Activated T-cell treated with anti-CD3 and anti-CD28 coated beads for 4 hours (primary cell): ENCODE measurements at places on chromosomes 6 and 20.

GRCh38 chr6:31087494-31088089 lies 24.8 kb downstream of the C6orf15 start:
- DNase-seq, result peak; percentile 94

- DNase-seq, result no peak
Observed at GRCh38 chr6:32608362-32608761, 18.7 kb upstream of the HLA-DRB1 start.

DNA sequence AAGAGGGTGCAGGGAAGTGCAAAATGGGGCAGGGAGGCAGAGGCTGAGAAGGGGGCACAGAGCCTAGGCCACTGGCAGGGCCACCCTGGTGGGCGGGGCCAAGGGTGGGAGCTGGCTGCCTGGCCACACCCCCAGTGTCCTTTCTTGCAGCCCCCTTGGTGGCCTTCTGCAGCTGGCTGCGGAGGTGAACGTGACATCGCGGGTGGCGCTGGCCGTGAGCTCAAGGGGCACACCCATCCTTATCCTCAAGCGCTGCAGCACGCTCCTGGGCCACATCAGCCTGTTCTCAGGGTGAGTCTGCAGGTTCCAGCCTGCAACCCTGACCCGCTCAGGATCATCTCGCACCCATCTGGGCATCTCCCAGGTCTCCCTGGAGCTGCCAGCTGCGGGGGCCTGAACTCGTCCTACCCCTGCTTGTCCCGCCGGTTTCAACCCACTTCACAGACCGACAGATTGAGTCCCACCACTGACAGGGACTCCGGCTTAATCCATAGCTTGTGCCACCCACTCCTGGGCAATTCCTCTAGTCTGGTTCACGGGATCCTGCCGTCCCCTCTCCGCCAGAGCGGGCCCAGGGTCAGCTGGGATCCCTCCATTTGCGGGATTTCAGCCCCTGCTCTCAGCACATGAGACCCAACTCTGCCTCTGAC lies 6.2 kb downstream of the BPIFB3 start:
- DNase-seq, result no peak

- no peak for DNase-seq
Observed at GRCh38 chr6:29527126-29527525, 32.4 kb downstream of the UBD start.

DNA sequence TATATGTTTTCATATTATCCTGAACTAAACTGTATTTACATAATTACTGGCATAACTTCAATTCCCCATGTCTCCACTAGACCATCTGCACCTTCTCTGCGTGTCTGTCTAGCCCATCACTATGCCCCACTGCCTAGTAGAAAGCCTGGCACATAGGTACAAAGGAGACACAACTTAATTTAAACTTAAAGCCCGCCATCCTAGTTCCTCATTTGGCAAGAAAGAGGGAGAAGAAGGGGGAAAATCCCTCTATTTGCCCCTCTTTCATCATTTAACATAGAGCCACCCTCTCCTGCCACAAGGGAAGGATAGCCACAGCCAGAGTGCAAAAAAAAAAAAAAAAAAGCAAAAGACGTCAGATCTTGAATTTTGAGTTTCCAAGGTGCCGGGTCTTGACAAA lies 1.8 kb downstream of the PKIG start:
- DNase-seq, result no peak

DNA sequence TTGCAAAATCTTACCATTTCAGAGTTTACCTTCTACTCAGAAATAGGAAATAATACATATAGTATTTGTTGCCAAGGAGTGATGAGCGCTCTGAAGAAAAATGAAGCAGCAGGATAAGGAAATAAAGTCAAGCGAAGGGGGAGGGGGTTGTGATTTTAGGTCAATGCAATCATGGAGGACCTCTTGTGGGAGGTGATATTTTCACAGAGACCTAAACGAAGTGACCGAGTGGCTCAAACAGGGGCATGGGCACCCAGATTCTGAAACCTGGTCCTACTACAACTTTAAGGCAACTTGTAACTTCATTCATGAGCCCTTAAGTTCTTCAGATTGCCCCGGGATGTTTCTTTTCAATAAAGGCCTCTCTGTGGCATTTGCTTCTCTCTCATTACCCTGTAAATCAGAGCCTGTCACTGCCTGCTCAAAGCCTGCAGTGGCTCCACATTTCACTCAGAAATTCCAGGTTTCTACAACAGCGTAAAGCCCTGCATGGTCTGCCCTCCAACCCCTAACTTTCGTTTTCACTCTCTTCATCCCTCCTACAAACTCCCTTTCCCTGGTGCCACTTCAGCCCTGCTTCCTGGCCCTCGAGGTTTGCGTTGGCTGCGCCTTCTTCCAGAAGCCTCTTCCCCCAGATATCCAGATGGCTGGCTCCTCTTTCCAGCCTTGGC lies 162.7 kb downstream of the TBC1D7 start:
- no peak for DNase-seq

DNA sequence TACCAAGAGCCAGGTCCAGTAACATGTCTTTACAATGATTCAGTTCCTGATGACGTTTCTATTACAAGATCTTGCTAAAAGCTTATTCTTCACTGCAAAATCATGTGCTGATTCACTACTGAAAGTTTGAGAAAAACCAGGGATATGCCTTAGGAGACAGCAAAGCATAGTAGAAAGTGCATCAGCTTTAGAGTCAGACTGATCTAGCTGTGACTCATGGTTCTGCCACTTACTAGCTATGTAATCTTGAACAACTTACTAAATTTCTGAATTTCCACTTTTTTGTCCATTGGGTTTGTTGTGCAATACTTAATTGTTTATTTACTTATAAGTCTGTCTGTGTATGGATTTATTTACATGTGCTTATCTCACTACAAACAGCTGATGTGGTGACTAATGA lies 198.5 kb upstream of the RSPO3 start:
- DNase-seq, result no peak

GRCh38 chr6:170370416-170370815 lies 63.9 kb downstream of the FAM120B start:
- no peak for DNase-seq

DNA sequence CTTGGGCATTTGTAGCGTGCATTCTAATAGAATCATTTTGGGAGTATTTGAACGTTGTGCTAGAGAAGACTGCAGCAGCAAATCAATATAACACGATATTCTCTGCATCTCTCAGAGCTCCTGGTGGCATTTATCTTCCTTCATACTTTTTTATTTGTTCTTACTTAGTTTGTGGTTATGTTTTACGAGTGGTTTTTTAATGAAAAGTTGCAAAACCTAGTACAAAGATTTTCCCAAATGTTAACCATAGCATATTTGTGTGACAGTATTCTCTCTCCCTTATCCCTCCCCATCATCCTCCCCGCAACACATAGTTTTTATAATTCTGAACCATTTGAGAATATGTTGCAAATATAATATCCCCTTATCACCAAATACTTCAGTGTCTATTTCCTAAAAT lies 50.4 kb downstream of the JARID2 start:
- no peak for DNase-seq

- no peak for DNase-seq
Observed at GRCh38 chr6:166636191-166636933, 9.3 kb upstream of the RPS6KA2 start.

DNA sequence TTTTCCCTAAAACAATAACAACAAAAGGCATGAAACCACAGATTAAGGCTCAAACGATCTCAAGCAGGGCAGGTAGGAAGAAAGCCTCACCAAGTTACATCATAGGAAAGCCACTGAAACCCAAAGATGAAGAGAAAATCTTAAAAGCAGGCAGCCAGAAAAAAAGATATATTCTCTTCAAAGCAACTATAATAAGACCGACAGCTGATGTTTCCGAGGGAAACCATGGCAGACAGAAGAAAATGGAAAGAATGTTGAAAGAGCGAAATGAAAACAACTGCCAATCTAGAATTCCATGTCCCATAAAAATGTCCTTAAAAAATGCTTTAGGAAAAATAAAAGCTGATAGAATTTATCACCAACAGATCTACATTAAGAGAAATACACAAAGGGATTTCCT lies 161.5 kb upstream of the THBS2 start:
- DNase-seq, result no peak

DNA sequence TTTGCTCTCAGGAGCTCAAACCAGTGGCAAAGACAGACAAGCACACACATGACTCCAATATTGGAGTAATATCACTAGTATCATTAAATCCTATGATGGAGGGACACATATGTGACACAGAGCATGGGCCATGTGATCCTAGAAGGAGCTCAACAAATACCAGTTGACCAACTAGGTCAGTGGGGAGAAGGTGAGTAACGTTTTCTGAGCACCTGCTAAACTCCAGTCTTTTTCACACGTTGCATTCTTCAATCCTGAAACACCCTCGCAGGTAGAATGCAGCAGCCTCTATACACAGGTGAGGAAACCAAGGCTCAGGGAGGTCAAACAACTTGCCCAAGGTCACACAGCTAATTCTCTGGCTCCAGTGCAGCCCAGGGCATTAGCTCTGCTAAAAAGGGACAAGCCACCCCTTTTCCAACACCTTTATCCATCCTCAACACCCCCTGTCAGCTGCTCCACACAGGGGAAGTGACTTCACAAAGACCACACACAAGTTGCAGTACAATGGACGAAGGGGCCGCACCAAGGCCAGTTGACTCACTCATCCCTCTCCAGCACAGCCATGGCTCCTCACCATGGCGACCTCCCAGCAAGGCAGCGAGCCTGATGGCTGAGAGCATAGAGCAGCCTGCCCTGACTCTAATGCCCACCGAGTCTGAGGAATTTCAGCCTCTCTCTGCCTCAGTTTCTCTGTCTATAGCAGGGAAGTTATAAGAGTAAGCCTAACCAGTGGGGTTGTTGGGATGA lies 4.4 kb downstream of the CAPN11 start:
- DNase-seq, result no peak

DNA sequence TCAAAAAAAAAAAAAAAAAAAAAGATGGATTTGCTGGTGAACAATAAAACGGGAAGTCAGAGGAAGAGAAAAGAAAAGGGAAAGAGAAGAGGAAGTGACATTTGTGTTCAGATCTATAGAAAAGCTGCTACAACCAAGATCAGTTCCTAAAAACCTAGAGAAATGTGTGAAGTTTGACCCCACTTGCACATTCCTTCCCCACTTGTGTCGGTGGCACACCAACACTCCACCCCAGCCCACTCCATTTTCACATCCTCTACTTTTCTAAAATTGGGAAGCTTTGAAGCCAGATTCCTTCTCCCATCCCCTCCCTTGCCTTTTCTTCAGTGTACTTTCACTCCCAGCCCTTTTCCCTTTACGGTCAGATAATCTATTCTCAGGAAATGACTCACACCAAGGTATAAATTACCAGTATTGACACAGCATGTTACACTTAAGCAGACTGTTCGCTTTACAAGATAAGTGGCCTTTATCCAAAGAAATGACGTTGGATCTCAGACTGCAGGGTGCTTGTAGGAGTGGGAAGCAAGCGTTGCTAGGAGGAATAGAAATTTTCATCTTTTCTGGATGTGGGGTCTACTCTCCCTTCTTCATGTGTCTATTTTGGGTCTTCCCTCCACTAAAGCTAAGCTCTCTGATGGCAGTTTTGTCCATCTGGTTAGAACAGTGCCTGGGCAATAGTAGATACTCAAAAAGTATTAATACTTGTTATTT lies 92.5 kb upstream of the ADGRF1 start:
- no peak for DNase-seq

DNA sequence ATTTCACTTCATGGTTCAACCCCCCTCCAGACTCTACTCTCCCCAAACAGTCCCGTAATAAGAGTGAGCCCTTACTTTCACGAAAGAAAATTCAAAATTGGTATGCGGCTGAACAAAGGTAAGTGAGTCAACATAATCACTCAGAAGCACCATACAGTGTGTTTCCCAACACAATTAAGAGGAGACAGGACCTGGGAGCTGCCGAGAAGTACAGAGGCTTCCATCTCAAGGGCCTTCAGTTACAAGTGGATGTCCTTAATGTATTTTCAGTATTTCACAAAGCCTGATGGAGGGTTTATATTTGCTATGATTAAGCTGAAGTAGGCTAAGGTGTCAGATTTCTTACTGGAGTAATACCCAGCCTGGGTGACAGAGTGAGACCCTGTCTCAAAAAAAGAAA lies 51.1 kb downstream of the MYO6 start:
- DNase-seq, result no peak

- DNase-seq, result no peak
Observed at GRCh38 chr6:44837741-44838140, 450.2 kb downstream of the CDC5L start.

DNA sequence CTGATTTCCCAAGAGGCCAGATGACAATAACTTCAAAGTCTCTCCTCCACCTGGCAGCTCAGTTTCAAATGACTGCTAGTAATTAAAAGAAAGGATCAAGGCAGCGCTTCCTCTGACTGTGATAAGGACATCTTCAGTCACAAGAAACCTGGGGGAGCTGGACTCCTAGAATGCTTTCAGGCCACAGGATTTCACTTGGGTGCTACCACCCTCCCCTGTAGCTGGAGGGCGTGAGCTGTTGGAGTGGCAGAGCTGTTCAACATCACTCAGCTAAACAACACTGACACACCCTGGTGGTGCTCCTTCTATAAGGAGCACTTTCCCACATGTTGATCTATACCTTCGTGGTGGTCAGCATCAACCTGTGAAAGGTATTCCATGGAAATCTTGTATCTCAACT lies 2.2 kb upstream of the CNR1 start:
- DNase-seq, result no peak

DNA sequence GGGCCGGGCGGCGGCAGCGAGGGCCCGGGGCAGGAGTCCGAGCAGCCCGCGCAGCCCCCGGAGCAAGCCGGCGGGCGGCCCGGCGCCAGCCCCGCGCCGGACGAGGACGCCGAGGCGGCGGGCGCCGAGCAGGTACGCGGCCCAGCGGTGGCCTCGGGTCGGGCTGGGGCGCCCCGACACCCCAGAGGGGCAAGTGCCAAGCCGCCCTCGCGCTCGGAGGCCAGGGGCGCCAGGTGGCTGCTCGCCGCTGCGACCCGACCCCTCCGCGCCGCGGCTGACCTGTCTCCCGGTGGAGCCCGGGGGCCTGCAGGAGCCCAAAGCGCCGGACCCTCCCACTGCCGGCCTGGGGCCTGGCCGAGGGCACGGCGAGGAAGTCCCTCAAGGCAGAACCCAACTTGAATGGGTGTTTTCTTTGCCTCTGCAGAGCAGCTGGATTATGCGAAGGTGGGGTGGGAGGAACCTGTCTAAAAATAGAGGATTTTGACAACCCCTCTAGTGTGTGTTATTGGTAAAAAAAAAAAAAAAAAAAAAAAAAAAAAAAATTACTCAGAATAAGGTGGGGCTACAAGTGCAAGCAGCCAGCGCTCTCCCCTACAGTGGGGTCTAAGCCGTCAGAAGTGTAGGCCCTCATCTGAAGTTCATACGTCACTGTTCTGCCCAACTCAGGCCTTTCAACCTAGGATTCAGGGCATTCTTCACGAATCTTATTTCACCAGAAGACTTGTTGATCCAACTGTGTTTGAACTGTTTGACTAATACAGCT lies 609 bp downstream of the OGFRL1 start:
- no peak for DNase-seq

GRCh38 chr6:15376900-15377487 lies 131.1 kb downstream of the JARID2 start:
- DNase-seq, result no peak

DNA sequence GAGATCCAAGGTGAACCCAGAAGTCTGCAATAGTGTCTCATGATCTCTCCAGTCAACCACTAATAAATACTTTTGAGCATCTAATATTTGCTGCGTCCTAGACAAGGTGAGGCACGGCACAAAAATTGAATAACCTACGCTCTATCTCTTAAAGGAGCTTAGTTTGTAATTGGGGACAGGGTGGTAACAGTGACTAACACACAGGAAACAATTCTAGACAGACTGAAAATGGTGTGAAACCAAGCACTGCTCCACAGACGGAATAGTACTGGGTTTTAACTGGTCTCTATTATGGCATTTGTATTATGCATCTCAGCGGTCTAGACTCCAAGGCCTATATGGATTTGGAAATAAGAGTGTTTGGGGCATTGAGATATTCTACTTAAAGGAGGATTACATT lies 120.1 kb downstream of the CLIC5 start:
- no peak for DNase-seq

- no peak for DNase-seq
Observed at GRCh38 chr20:43786885-43787284, 60.1 kb upstream of the GTSF1L start.
